ENCODE measurements at places on chromosomes 11 and 22.

DNA sequence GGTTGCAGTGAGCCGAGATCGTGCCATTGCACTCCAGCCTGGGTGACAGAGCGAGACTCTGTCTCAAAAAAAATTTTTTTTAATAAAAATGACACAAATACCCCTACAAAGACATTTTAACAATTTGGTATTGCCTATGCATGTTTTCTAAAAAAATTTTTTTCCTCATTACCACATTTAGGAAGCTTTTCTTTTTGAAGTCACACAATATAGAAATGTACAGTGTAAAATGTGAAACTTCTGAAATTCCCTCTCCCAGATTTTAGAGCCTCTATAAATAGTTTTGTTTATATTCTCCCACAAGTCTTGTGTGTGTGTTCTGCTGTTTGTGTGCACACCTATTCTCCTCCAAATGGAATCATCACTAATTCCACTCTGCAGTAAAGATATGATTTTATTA, 7.6 kb downstream of the ST14 start:
- DNase-seq = no peak

- DNase-seq = no peak
Measured at GRCh38 chr22:46286006-46286405, 10.7 kb upstream of the GTSE1 start.

- DNase-seq = peak; percentile 55
Measured at GRCh38 chr11:57345555-57346211, 7.5 kb downstream of the P2RX3 start.

GRCh38 chr11:103881584-103881983, 154.9 kb upstream of the DDI1 start:
- DNase-seq = no peak

- DNase-seq = no peak
Measured at GRCh38 chr22:46000081-46001027, 23.4 kb upstream of the WNT7B start.
